Activated T-cell treated with anti-CD3 and anti-CD28 coated beads, Interleukin-2, amount 50 U/mL, for 72 hours (primary cell): ENCODE measurements at places on chromosomes 7 and 10.

DNA sequence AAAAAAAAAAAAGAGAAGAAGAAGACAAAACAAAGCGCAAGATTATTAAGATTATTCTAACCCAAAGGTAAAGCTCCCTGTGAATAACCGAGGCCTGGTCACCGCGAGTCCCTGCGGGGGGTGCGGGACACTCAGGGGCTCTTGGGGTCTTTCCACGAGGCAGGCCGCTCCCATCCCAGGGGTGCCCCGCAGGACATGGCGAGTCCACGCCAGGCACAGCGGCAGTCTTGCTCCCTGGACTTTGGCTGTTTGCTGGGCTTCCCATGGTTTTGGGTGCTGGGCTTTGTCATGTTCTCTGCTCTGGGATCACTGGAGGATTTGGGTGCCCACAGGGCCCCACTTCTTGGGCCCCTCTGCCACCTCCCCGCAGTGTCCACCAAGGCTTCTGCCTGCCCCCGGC is 137.4 kb upstream of the TCERG1L start:
- H3K36me3 ChIP-seq: no peaks in the 10 kb centered on the region
- H3K4me3 ChIP-seq: no peak overlapping the region
- H3K27ac ChIP-seq: no peak overlapping the region
- no peak for DNase-seq

DNA sequence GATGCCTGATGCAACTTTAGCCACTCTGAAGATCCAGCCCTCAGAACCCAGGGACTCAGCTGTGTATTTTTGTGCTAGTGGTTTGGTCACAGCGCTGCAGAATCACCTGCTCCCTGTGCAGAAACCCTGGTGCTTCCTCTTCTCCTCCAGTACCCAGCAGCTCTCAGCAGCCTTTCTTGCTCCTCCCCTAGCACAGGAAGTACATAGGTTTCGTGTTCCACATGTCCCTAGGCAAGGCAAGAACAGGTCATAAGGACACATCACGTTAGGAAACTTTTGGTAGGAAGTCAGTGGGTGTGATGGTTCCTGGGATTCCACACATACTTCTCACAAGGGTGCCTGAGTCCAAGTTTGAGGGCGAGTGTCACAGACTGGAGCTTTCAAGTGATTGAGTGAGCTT is 167.9 kb upstream of the PRSS1 start:
- H3K36me3 ChIP-seq: no peaks in the 10 kb centered on the region
- peak; percentile 6 for DNase-seq
- H3K27me3 ChIP-seq: no peaks in the 10 kb centered on the region
- peak overlapping the region; percentile 76 for H3K4me3 ChIP-seq

DNA sequence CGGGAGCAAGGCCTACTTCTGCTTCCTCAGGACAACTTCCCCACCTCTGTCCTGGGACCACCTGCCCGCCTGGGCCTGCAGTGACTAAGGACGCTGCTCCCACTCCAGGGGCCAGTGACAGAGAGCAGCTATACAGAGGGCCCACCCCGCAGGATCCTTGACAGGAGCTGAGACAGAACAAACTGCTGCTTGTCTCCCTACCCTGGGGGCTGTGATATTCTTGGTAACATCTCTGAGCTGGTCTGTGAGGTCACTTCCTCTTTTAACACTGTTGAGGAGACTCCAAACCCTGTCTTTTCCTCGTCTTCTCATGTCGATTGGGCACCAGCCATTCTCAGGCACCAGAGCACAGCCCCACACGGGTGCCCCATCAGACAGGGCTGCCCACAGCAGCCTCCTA is 6.9 kb upstream of the MRPS24 start:
- no peak overlapping the region for H3K4me3 ChIP-seq
- H3K27me3 ChIP-seq: no peaks in the 10 kb centered on the region
- peaks cover 20% of the 10 kb centered on the region for H3K4me1 ChIP-seq
- DNase-seq: no peak
- peaks cover 4% of the 10 kb centered on the region for H3K36me3 ChIP-seq

DNA sequence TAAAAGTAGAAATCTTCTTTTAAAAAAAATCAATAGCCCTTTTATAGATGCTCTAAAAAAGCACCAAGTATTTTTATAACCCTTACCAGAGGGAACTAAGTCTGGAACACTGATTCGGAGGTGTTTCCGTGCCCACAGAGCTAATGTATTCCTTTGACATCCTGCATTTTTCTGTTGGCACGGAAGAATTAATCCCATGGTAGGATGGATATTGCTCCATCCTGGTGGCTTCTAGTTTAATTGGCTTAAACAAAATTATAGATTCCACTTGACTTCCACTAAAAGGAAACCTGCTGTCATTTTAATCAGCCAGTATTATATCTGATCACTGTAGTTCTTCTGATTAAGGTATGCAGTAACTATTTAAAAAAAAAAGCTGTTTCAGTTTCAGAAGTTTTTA is 164.0 kb upstream of the NPS start:
- DNase-seq: no peak
- H3K4me1 ChIP-seq: no peaks in the 10 kb centered on the region
- no peaks in the 10 kb centered on the region for H3K27me3 ChIP-seq
- no peak overlapping the region for H3K4me3 ChIP-seq
- no peaks in the 10 kb centered on the region for H3K36me3 ChIP-seq

- no peaks in the 10 kb centered on the region for H3K4me1 ChIP-seq
- H3K27ac ChIP-seq: no peak overlapping the region
- no peaks in the 10 kb centered on the region for H3K27me3 ChIP-seq
- no peak for DNase-seq
- no peaks in the 10 kb centered on the region for H3K36me3 ChIP-seq
Measured at GRCh38 chr7:47044625-47045024, 537.3 kb downstream of the TNS3 start.

- no peaks in the 10 kb centered on the region for H3K27me3 ChIP-seq
- no peak for DNase-seq
- no peak overlapping the region for H3K27ac ChIP-seq
- H3K4me3 ChIP-seq: no peak overlapping the region
Measured at GRCh38 chr10:19840776-19841175, 24.5 kb downstream of the PLXDC2 start.

DNA sequence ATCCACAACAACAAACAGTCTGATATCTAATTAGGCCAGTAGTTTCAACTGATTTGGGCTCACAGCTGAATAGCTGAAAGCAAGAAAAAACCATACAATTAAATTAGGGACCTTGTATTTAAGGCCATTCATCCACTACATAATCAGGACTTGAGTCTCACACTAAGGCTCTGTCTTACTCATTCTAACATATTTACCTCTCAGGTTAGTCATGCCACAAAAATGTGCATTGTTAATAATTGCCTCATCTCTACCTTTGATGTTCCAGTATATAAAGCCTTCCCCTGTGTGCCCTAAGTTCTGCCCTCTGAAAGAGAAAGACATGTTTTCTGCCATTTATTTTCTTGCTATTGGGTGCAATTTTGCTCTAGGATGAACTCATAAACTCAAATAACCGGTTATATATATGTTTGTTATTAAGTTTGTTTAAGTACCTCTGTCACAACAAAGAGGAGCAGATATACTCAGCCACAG is 5.3 kb upstream of the C1GALT1 start:
- peaks cover 9% of the 10 kb centered on the region for H3K36me3 ChIP-seq
- DNase-seq: no peak
- no peaks in the 10 kb centered on the region for H3K27me3 ChIP-seq
- peaks cover 21% of the 10 kb centered on the region for H3K4me1 ChIP-seq

DNA sequence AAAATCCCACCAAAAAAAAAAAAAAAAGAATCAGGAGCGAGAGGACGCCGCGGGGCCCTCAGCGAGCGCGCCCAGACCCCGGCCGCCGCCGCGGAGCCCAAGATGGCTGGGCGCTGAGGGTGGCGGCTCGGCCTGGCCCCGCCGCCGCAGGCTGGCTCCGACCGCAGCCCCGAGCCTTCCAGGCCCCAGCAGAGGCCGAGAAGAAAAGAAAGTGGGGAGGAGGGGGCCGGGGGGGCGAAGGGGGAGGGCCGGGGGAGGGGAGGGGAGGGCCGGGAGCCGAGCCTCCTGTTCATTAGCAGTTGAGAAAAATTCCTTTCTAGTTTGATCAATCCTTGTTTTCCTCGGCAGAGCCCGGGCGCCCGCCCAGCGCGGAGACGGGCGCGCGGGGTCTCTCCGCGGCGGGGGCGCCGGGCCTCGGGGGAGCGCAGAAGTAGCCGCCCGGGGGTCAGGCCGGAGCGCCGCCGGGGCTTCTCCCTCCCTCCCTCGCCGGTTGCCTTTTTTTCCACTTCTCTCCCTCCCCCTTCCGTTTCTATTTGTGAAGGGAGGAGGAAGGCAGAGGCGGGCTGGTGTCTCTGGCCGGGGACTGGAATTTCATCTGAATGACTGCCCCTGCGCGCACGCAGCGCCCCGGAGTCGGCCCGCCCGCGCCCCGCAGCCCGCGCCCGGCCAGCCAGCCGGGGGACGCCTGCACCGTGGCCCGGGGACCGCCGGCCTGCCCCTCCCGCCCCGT is 778 bp upstream of the TRIM8 start:
- peak overlapping the region; percentile 88 for H3K27ac ChIP-seq
- H3K27me3 ChIP-seq: no peaks in the 10 kb centered on the region
- peaks cover 9% of the 10 kb centered on the region for H3K36me3 ChIP-seq
- peak overlapping the region; percentile 92 for H3K4me3 ChIP-seq

DNA sequence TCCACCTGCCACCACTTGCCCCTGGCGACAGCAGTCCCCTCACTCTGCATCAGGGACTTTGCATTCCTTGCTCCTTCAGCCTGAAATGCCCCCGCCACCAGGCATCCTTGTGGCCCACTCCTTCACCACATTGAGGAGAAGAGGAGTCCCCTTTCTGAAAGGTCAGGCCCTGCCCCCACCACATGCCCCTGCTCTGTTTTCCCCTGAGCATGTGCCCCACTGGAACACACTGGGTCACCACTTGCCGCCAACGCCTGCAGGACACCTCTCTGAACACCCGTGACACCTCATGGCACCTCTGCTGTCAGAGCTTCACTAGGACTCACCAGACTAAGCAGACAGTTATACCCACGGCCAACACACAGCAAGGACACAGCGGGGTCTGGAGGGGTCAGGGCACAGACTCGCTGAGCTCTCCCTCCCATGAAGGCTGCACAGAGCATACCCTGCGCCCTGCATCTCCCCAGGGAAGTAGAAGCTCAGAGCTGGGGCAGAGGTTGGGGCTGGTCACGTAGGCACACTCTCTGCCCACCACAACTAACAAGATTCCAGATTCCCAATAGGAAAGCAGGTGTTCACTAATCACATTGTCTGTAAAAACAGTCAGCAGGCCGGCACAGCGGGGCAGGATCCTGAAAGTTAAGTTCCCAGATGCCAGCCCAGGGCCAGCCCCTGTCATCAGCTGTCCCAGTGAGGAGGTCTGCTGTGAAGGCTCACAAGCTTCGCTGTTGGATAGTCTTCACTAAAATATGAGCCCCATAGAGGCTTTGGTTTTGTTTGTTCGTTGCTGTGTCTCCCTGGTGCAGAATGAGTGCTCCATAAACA is 5.8 kb upstream of the AOC1 start:
- no peak overlapping the region for H3K27ac ChIP-seq
- no peaks in the 10 kb centered on the region for H3K36me3 ChIP-seq
- no peak overlapping the region for H3K4me3 ChIP-seq

GRCh38 chr7:2321020-2321419 is 6.8 kb upstream of the SNX8 start:
- no peaks in the 10 kb centered on the region for H3K4me1 ChIP-seq
- no peak overlapping the region for H3K4me3 ChIP-seq
- H3K27me3 ChIP-seq: no peaks in the 10 kb centered on the region
- H3K27ac ChIP-seq: no peak overlapping the region
- DNase-seq: no peak

GRCh38 chr7:18520450-18521235 is 25.1 kb downstream of the HDAC9 start:
- H3K36me3 ChIP-seq: no peaks in the 10 kb centered on the region
- H3K27me3 ChIP-seq: no peaks in the 10 kb centered on the region
- H3K4me1 ChIP-seq: no peaks in the 10 kb centered on the region
- H3K4me3 ChIP-seq: no peak overlapping the region

DNA sequence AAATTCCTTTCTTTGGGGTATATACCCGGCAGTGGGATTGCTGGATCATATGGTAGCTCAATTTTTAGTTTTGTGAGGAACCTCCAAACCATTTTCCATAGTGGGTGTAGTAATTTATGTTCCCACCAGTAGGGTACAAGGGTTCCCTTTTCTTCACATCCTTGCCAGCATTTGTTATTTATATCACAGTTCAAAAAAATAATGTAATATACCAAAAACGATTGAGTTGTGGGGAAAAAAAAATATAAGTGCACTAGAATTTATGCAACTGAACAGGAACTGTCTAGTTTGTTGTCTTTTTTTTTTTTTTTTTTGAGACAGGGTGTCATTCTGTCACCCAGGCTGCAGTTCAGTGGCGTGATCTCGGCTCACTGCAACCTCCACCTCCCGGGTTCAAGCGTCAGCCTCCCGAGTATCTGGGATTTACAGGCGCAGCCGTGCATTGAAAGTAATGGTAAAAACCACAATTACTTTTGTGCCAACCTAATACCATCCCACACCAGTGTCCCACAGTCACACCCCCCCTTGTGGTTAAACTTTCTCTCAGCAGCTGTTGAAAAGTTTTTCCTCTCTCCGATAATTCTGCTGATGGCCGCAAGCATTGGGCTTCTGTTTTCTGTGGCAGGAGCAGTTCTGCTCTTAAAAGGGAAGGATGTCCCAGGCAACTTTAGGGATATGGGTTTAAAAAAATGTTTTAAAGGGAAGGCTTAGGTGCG is 6.8 kb upstream of the LAT2 start:
- H3K4me3 ChIP-seq: no peak overlapping the region
- peaks cover 18% of the 10 kb centered on the region for H3K4me1 ChIP-seq
- no peaks in the 10 kb centered on the region for H3K27me3 ChIP-seq
- H3K36me3 ChIP-seq: no peaks in the 10 kb centered on the region

- no peaks in the 10 kb centered on the region for H3K27me3 ChIP-seq
- H3K27ac ChIP-seq: peak overlapping the region; percentile 69
- no peaks in the 10 kb centered on the region for H3K36me3 ChIP-seq
Measured at GRCh38 chr10:17061418-17061817, 68.2 kb downstream of the CUBN start.

- DNase-seq: no peak
- peaks cover 20% of the 10 kb centered on the region for H3K27me3 ChIP-seq
- H3K4me3 ChIP-seq: no peak overlapping the region
Measured at GRCh38 chr10:123769647-123770046, 103.5 kb downstream of the GPR26 start.

GRCh38 chr10:14048930-14049613 is 281.7 kb downstream of the FRMD4A start:
- H3K4me3 ChIP-seq: no peak overlapping the region
- peaks cover 2% of the 10 kb centered on the region for H3K36me3 ChIP-seq
